Astrocyte of the spinal cord (primary cell): ENCODE measurements at places on chromosomes 2 and 18.

DNA sequence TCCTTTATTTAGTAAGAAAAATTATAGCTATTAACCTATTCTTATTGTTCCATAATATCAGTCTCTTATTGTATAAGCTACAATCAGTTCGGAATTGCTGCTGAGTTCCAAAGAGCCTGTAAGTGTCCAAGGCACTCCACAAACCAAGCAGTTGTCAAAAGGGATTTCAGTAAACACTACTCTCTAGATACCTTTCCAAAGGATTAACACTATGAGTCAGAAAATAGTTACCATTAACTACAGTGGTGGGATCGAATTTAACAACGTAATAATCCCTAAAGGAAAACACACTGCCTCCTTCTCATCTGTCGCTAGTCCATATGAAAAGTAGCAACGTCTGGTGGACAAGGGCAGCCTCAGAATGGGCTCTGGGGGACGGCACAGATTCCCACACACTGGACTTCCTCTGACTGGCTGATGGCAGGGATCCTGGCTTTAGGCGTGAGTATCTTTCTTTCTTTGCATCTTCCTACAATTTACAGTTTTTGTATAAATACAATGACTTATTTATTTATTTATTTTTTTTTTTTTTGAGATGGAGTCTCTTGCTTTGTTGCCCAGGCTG, 8.8 kb downstream of the TGFBRAP1 start:
- no peak for DNase-seq

GRCh38 chr2:173451118-173451517, 96.4 kb downstream of the CDCA7 start:
- DNase-seq: no peak

GRCh38 chr18:50286391-50287027, 983 bp downstream of the CXXC1 start:
- DNase-seq: peak; percentile 24

DNA sequence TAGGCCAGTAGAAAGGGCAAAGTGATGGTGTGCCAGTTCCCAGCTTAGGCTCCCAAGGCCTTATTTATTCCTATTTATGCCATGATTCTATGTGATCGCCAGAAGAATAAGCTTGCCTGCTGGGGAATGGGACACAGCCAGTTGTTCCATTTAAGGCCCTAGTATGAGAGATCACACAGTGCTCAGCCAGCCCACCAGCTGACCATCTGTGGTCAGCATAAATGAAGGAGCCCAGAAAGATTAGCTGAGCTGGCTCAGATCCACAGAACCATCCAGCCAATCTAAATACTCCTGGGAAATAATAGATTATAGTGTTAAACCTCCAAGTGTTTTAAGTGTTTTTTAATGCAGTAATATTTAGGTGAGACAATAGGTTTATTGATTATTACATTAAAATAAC, 12.6 kb upstream of the L3MBTL4 start:
- DNase-seq: no peak

- DNase-seq: peak; percentile 87
Observed at GRCh38 chr2:148645539-148646230, 1.1 kb downstream of the EPC2 start.

GRCh38 chr18:22267225-22267624, 97.8 kb downstream of the GATA6 start:
- DNase-seq: no peak

- DNase-seq: no peak
Observed at GRCh38 chr18:25137197-25137472, 214.8 kb downstream of the ZNF521 start.

GRCh38 chr2:145186303-145186702, 666.4 kb upstream of the ZEB2 start:
- no peak for DNase-seq

GRCh38 chr2:238802957-238803356, 44.9 kb upstream of the TWIST2 start:
- no peak for DNase-seq

DNA sequence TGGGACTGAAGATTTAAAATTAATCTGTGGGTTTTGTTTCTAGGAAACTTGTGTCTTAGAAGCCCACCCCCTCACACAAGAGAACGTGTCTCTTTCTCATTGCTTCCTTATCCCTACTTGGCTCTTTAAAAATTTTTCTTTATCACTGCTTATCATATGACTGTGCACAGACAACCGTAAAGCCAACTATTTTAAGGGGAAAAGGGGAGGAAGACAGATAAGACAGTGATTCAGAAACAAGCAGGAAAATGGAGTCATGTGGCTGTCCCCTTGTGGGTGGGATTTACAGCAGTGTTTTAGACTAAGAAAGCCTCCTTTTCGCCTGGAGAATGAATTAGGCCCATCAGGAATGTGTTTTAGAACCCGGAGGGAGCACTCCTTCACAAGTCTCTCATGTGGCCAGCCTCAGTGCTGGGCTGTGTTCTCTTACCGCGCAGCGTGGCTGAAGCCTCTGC, 17.6 kb downstream of the PRKCE start:
- no peak for DNase-seq

GRCh38 chr2:26469092-26469710, 8.7 kb downstream of the OTOF start:
- DNase-seq: peak; percentile 71

DNA sequence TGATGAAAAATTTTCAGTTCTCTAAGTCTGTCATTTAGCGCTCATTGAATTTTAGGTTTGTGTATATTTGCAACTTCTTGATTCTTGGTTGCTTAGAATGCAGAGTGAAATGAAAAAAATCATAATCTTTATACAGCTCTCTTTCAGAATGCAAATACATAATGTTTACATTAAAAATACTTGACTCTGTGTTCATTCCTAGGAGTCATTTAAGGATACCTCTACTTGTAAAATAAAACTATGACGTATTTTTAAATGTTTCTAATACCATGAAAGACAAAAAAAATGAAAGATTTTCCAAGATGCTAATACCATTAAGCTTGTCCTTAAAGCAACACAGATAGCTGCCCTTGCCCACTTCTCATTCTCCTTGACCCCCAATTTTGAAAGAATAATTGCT, 259.0 kb downstream of the L3MBTL4 start:
- DNase-seq: no peak

DNA sequence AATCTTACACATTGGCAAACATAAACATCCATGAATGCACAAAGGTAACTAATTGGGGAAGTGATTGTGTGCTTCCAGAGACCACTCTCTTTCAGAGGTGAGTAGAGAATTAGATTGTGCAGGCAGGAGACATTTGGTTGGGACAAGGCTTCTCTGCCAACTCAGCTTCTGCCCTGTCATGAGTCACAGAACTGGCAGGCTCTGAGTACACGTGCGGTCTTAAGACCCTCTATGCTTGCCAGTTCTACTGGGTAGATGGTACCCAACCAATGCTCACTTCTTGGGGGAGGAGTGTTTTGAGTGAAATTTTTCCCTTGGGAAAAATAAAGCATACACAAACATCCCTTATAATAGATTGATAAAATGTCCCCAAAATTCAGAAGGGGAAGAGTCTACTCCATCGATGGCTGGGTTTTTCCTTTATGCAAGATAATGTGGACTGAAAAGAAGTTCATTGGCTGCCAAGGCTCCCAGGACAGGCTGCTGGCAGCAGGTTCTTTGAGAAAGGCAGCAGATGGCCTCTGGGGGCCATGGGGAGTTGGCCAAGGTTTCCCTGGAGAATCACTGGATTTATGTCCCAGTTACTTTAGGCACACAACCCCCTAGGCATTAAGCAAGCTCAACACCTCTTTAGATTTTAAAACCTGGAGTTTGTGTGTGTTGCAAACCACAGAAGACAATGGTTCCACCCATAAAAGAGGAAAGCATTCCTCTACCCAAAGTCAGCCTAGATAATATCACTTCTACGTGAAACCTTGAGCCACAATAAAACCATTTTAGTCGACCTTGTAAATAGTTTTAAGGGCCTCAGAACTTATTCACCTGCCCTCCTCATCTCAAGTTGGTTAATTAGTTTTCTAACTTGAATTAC, 417.0 kb downstream of the TXNL1 start:
- DNase-seq: no peak

DNA sequence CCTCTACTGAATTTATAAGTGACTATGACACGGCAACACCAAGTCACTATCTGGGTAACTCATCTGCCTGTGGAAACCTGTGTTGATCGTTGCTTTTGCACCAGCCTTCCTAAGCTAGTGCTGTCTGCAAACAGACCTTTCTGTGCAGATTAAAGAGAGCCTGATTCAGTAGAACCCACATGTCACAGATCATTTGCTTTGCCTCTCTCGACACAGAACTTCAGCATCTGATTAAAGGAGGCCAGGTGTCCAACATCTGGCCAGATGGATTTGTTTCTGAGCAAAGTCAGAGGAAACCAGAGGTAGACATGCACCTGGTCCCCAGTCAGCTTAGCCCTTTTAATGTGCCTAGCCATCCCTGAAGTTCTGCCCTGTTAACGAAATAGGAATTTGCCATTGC, 15.0 kb upstream of the TTR start:
- DNase-seq: no peak

DNA sequence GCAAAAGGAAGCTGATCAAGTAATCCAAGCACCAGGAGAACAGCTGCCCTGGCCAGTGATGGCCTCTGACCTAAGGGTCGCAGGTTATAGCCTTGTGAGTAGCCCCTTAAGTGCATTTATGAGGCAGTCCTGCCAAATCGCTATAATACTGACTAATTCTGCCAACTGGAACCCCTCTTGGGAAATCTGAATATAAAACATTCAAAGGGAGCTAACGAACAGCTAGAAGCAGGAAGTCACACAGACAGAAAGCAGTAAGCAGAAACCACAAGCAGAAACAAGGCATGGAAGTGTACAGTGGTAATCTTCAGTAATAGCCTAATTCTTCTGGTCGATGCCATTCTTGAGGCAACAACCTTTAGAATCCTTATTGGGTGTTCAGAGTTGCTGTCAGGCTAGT, 521.3 kb downstream of the METTL4 start:
- DNase-seq: peak; percentile 53

- peak; percentile 98 for DNase-seq
Observed at GRCh38 chr2:215528555-215528954, 92.7 kb upstream of the FN1 start.

GRCh38 chr2:53381271-53381670, 386.3 kb upstream of the CHAC2 start:
- DNase-seq: no peak

DNA sequence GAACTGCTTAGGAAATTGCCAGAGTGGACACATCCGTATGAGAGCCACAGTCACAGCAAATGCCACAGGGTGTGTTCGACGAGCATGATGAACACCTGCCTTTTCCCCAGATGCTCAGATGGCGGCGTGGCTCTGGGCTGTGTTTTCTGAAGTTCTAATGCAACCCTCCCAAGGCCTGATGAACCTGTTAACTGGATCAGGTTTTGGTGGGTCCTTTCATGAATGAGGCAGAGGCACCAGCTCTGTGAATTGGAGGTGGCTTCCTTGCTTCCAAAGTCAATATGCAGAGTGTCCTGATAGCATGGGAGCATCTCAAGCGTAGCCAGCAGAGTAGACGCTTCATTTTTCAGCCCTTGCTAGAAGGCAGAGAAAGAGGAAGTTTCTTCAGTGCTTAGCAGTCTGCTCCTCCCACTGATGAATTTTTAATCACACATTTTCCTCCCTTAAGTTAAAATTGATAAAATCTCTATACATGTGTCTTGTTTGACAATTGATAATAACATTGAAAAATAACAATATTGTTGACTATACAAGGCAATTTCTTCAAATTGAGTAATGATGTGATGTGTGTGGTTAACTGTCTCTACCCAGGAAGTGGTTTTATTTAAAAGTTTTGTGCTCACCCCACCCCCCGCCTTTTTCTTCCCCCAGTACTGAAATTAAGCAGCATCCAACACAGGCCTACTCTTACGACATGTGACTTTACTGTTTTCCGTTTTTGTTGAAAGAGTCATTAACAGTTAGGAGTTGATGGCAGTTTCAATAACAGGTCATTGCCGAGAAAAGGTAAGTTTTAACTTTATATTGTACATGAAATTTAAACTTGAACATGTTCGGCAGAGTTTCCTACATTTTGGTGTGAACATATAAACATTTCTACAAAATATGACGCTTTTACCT, at the start of gene ARHGAP15:
Gene ARHGAP15, plus strand, starts transcription at position 739 of the 900 bp plus-strand sequence.
- no peak for DNase-seq

DNA sequence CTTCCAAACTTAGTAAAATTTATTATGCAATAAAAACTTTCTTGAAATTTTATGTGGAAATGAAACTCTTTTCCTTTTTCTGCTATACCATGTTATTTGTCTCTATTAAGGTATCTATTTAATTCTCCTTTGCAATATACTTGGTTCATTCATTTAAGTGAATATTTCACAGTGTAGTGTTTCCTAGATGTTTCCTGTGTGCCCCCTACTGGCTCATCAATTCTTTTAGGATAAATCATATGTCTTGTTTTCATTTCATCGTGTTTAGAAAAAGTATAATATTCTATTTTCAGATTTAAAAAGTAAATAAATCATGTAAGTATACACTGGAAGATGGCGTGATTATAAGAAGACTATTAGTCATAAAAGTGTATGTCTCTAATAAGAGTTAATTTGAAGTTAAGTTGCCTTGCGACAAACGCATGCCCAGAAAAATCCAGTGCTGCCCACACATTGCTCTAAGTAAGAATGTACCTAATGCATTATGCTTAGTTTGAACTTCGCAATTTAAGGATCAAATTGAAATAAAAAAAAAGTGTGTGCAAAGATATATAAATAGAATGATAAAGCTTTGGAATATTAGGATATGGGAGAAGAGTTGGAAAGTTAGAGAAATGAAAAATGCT, 525.4 kb downstream of the KCNJ3 start:
- DNase-seq: peak; percentile 19

GRCh38 chr2:65536596-65536995, 104.2 kb upstream of the SPRED2 start:
- DNase-seq: no peak

GRCh38 chr2:157777427-157777826, 98.7 kb downstream of the ACVR1 start:
- peak; percentile 69 for DNase-seq

GRCh38 chr18:3248062-3248657, 559 bp downstream of the MYL12A start:
- peak; percentile 59 for DNase-seq

- DNase-seq: no peak
Observed at GRCh38 chr2:148656516-148656915, 12.0 kb downstream of the EPC2 start.

GRCh38 chr2:157261199-157261782, 3.8 kb downstream of the GALNT5 start:
- DNase-seq: peak; percentile 54

DNA sequence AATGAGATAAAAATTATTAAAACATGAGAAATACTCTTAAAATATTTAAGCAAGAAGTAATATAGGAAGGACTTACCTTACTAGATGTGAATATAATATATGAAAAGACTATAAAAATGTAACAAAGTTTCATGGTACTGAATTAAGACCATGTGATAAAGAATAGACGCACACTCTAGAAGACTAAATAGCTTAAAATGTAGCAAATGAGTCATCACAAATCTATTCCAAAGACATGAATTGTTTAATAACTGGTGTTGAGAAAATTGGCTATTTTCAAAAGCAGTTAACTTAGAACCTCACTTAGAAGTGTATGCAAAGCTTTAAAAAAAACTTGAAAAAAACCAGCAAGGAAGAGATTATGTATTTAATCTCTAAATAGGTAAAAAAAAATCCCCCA, 64.1 kb downstream of the POLE4 start:
- peak; percentile 33 for DNase-seq

DNA sequence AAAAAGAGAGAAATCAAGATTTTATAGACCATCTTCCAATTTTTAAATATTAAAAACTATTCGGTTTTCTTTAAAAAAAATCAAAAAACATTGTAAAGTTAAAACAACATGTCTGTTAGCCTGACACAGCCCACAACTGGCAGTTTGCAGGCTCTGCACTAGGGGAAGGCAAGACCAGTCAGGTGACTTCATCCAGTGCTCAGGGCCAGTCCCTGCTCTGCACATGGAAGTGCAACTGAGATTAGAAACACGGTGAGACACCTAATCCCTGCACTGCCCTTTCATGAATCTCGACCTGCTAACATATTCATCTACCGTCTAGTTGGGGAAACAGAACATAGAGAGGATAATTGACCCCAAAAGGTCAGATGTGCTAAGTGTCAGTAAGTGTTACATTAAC, 135.2 kb downstream of the BARD1 start:
- DNase-seq: no peak
